ENCODE measurements at places on chromosomes 4 and X.

DNA sequence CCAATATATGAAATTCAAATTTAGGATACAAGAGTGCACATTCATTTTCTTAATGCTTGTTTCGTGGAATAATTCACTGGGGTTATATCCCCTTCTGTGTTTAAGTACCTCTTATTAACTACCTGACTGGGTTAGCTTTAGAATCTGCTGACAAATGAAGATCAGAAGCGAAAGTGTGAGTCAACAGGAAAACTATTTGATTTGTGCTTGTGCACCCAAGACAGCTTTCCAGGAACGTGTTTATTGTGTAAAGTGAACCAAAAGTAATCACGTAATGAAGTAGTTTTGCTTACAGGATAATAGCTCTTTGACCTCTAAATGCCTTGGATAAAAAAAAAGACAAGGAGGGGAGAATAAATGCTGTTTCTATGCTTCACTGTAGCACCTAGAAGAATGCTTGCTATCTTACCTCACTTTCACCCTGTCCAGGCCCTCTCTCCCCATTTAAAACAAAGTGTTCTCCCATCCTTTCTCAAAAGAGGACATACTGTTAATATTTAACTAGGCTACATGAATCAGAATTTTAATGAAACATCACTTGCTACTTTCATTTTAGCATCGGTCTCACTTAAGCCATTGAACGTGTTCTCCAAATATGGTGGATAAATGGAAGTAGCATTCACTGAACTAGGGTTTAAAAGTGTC is 141.9 kb downstream of the THOC2 start:
- no peak for DNase-seq

GRCh38 chrX:18888281-18888680 is 95.6 kb downstream of the PHKA2 start:
- no peak for DNase-seq

DNA sequence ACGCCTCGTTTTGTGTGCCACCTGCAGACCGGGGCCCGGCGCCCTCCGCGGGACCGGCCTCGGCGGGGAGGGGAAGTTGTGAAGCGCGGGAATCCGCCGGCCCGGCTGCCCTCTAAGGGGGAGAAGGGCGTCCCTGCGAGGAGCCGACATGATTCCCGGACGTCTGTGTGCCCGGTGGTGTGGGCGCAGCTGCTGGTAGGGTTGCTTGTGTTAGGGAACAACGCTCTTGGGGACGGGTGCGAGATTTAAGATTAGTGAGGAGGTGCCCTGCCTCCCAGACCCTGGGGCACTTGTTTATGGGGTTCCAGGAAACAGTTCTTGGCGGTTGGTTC is 627 bp downstream of the CDKN2AIP start:
- DNase-seq, result no peak

GRCh38 chrX:111568354-111568753 is 56.9 kb downstream of the SERTM2 start:
- no peak for DNase-seq

DNA sequence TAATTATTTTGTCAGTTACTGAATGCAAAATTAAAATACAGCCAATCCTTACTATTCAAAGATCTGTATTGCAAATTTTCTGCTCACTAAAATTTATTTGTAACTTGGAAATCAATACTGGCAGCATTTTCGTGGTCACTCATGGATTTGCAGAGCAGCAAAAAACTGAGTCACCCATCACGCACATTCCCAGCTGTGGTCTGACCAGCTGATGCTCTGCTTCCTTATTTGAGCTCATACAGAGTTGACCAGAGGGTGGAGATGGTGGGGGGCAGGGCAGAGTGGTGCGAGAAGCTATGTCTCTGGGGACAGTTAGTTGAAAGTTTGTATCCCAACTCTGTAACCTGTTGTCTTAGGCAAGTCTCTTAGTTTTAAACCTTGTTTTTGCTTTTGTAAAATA is 214.8 kb downstream of the SPCS3 start:
- DNase-seq, result no peak

- no peak for DNase-seq
Observed at GRCh38 chr4:4880492-4880891, 21.0 kb downstream of the MSX1 start.

GRCh38 chr4:656436-657337 is 17.4 kb downstream of the ATP5ME start:
- no peak for DNase-seq

- DNase-seq, result no peak
Observed at GRCh38 chr4:82043081-82043808, 330.5 kb downstream of the HNRNPD start.

Data from stimulated activated naive B cell treated with anti-CD40 and anti-IgM and Interleukin-4, amounts not matched to agents 10 μg/mL and 1 μg/mL and 100 μg/mL, for 72 hours (primary cell).